ENCODE measurements at places on chromosomes 4 and X. TPM values are rescaled to one million over a fixed set of nuclear protein-coding genes. Genes with fewer than 3 reads are reported as not detected.

The POLA1 gene
- 8.2 TPM for total RNA-seq

The SLC4A4 gene
- 6.7 TPM for total RNA-seq

GRCh38 chr4:1199556-1200331 lies 27.4 kb upstream of the SPON2 start:
- no peak for DNase-seq

- no peak for DNase-seq
Measured at GRCh38 chr4:3368841-3369760, 72.7 kb upstream of the HGFAC start.

GRCh38 chrX:107716816-107717700 lies 58.5 kb downstream of the TSC22D3 start:
- peak; percentile 90 for DNase-seq

- no peak for DNase-seq
Measured at GRCh38 chr4:8210010-8210409, 10.9 kb downstream of the SH3TC1 start.
